Myocyte (in vitro differentiated cells): ENCODE measurements at places on chromosomes 1 and 21. TPM values are rescaled to one million over a fixed set of nuclear protein-coding genes. Genes with fewer than 3 reads are reported as not detected.

DNA sequence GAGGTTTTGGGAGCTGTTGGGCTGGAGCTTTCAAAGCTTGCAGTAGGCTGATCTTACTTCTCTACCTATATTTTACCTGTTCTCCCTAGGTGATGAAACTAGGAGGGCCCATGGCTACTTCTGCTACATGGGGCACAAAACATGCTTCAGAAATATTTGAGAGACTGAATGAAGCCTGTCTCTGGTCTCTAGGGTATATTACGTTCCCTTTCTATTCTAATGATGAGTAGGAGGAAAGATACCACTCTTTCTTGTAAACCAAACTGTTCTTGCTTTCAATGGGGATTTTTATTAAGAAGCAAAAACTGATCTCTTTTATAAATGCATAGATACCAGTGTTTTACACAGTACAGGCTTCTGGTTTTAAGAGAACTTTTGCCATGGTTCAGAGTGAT is 103.1 kb downstream of the GALNT2 start:
- no peak for DNase-seq

Gene LDLRAD2
- not detected in 2 replicates for total RNA-seq

Gene KRTAP19-3
- total RNA-seq = not detected in 2 replicates

Gene HIVEP3
- total RNA-seq = 1.8 and 2.0 TPM in 2 replicates

DNA sequence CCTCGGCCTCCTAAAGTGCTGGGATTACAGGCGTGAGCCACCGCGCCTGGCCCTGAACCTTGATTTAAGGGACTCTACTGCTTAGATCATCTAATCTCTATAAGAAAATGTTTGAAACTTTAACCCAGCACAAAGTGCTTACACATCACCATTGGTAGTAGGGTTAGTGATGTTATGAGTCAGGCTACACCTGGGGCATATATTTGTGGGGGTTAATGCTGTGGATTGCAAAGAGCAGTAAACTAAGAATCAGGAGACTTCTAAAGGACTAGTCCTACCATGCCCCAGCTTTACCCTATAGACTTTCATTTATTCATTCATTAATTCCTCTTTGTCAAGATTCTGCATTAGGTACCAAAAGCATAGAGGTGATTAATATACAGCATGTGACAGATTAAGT is 880.5 kb downstream of the TTLL7 start:
- DNase-seq = no peak

Gene CAPN8
- 0.47 TPM in 1 of 2 replicates, not detected in the other for total RNA-seq

DNA sequence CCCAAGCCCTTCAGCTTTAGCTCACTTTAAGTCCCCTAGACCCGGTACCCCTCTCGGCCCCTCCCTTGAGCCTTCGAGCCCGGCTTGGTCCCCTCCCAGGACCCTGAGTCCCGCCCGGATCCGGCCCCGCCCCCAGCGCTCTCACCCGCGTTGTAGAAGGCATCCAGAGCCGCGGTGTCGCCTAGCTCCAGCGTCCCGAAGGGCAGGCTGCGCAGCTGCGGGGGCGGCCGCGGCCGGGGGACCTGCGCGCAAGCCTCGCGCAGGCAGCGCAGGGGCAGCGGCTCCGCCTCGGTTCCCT is 699 bp downstream of the MAP3K6 start:
- DNase-seq = peak; percentile 91

Gene TNN
- total RNA-seq = not detected in 2 replicates

DNA sequence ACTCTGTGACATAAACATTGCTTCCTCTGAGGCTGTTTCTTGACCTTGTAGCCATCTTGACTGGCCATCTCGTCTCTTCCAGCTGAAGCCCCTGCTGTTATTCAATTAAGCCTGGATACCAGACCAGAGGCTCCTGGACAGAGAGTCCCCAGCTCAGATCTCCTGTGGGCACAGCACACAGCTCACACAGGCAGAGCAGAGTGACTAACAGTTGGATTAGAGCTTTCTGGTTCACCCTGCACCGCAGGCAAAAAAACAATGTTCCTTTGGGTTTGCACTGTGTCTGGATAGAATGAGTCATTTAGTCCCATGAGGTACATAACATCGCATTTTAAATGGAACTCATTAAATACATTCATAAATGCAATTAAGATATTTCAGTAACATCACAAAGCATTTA is 33.4 kb upstream of the USH2A start:
- peak; percentile 52 for DNase-seq

DNA sequence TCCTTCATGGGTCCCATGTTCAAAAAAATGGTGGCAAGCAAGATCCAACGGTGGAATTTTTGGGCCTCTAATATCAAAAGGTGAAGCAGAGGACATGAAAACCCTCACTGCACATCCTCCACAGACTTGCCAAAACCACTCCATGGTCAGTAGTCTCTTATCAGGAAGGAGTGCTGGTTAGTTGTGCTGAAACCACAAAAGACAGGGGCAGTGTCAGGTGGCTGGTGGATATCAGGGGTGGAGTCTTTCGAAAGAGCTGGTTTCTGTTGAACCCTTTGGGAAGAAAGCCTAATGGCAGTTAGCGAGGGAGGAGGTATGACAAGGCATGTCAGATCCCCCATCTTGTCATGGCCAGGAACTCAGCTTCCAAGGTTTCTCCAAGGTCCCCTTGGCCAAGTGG is 395.9 kb upstream of the CAMK1G start:
- no peak for DNase-seq

- DNase-seq = peak; percentile 3
Observed at GRCh38 chr1:165143437-165144065, 213.0 kb downstream of the LMX1A start.

Gene TIAM1
- 4.9 and 7.8 TPM in 2 replicates for total RNA-seq

Gene OR2T2
- not detected in 2 replicates for total RNA-seq

DNA sequence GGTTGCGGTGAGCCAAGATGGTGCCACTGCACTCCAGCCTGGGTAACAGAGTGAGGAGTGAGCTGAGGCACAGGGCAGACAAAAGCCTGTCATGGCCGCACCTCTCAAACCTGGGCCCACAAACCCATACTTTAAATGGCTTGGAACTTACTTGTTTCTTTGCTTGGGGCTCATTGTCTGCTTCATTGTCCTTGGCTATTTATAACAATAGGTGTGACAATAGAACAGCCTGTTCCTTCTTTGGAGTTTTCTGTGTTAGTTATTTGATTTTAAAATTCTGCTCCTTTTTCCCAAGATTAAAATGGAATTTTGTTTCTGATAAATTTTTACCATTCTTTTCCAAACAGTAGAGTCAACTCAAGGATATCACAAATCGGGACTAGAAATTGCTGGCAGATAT is 94.7 kb downstream of the PBX1 start:
- no peak for DNase-seq

- DNase-seq = no peak
Observed at GRCh38 chr1:69126796-69127195, 440.9 kb upstream of the LRRC7 start.

Gene MYBPH
- total RNA-seq = 1,679 and 2,440 TPM in 2 replicates

- no peak for DNase-seq
Observed at GRCh38 chr1:184582411-184582810, 172.2 kb downstream of the EDEM3 start.

Gene CXADR
- total RNA-seq = not detected in 2 replicates

- no peak for DNase-seq
Observed at GRCh38 chr1:63663301-63663700, 70.1 kb downstream of the PGM1 start.

GRCh38 chr21:25903607-25904006 is 168.8 kb downstream of the GABPA start:
- peak; percentile 90 for DNase-seq

Gene USH2A
- total RNA-seq = 0.08 and 0.21 TPM in 2 replicates

DNA sequence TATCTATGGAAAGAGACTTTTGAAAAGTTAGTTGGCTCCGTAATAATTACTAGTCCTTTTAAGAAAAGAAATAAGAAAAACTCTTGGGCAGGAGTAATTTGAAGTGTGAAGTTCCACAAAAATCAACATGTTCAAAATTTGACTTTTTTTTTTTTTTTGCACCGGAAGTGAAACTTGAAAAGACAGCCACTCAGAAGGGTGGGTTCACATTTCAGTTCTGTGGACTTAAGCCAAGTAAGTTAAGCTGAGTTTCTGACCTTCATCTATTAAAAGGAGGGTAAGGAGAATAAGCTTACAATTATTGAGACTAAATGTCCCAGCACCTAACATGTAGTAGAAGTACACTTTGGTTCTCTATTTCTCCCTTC is 11.0 kb downstream of the RO60 start:
- peak; percentile 13 for DNase-seq

DNA sequence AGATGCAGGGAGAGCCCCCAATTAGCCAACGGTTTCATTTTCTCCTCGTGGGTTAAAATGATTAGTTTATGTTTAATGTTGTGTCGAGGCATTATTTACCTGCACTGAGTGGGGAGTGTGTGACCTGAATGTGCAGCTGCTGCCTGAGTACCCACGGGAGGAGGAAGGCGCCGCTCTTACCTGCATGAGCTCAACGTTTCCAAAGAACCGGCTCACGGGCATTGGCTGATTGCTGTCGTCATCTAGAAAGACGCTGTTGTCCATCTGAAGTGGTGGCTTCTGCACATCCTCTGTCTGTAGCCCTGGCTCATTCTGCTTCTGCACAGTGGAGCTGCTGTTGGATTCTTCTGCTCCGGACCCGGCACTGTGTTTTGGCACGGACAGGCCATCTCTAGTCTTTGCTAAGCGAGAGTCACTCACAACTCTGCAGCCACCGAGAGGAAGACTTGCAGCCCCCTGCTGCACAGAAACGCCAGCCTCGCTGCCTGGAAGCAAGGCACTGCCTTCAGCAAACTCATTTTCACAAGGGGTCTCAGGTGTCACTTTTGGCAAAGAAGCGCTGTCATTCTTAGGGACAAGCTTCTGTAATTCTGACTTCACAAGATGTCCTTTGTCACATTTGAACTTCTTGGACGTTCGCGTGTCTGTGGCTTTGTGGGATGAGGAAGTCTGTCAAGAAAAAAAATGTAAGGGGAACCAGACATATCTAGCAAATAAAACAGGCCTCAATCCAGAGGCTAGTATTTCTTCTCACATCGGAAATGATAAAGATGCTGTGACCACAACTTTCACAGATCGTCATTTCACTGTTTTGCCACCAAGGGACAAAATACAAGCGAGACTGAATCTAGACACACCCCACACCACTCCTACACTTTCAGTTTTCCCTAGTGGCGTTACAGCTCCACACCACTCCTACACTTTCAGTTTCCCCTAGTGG is 9.4 kb downstream of the C1orf174 start:
- DNase-seq = no peak

Gene EPHA2
- total RNA-seq = 18.1 and 25.2 TPM in 2 replicates

DNA sequence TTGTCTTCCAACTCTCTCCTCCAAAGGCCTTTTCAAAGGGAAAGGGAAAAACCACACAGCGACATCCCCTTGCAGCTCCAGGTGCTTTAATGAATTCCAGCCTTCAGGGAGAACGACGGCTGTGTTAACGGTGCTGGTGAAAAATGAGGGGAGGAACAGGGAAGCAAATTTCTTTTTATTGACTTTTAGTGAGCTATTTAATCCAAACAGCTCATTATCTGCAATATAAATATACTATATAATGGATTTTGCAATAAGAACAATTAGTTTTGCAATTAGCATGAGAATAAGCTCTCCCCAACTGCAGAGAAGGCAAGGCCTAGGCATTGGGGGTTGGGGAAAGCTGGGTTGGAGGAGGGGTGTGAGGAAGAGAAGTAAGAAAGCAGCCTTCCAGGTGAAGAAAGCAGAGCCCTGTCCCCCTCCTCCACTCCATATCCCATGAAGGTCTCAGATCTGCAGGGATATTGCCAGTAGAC is 159.0 kb upstream of the ZC3H12A start:
- no peak for DNase-seq

Gene SPRR2A
- total RNA-seq = not detected in 2 replicates

DNA sequence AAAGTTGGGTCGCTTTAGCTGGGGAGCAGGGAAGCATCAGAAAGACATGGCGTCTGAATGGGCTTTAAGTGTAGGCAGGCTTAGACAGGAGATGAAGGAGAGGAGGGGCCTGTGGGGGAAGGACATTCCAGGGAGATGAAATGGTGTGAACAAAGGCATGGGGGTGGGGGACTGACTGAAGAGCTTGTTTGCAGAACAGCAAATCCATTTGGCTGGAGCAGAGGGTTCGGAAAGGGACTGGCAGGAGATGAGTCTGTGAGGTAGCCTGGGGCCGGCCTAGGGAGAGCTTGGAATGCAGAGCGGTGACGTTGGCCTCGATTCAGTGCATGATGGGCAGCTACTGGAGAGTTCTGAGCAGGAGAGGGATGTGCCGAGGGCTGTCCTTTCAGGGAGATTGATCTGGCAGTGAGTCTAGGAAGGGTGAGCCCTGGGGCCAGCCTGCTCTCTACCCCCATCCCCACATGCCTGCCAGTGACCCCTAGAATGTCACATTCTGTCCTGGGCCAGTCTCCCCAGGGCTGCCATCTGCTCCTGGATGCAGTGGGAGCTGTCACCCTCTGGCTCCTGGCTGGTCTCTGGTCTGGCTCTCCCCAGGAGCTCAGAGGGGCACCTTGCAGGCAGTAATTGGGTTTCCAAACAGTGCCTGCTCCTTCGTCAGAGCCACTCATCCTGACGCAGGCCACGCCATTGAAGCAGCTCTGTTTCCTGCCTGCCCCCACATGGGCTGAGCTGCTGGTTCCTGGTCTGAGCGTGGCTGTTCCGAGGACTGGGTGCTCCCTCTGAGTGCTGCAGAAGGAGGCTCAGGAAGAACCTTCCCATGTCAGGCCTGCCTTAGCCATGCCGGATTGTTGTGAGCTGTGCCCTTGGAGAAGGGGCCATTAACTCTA is 22.3 kb upstream of the TMEM222 start:
- DNase-seq = peak; percentile 92

Gene DMRTA2
- 0.21 and 0.43 TPM in 2 replicates for total RNA-seq

- DNase-seq = no peak
Observed at GRCh38 chr1:17400725-17401341, 28.8 kb downstream of the PADI6 start.

Gene NR0B2
- total RNA-seq = not detected in 2 replicates

- DNase-seq = no peak
Observed at GRCh38 chr1:151039521-151039920, 3.1 kb downstream of the BNIPL start.

DNA sequence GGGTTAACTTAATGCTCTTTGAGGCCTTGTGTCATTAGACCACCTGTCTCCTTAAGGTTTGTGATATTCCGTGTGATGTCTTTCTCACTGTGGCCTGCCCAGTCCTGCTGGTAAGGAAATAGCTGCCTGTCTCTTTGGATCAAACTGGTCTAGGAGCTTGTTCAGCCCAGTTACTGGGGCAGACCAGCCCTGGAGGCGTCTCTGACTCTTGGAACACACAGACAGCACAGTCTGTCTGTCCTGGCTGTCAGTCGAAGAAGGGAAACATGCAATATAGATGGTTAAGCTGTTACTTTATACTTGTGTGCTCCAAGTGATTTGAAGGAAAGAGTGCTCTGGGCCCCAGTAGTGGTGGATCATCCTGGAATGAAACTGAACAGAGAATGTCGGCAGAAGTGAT is 20.4 kb downstream of the PBX1 start:
- no peak for DNase-seq

- DNase-seq = no peak
Observed at GRCh38 chr1:118659646-118660045, 328.5 kb downstream of the TBX15 start.

DNA sequence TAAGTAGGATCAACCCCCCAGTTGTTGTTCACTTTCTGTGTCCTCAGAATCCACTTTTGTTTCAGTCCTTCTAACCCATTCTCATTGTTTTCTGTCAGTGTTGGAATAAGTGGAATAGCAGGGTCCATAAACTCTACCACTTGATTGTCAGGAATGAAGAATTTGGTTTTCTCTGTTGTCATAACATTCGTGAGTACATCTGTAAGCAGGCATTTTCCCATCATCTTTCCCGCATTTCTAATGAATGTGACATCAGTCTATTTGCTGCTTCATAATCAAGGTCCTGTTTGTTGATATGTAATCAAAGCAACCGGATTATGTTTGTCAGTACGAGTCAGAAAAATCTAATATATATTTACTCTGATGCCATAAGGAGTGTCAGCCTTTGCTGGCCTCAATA is 147.1 kb downstream of the KIF26B start:
- no peak for DNase-seq
